Smooth muscle cell of the brain vasculature (primary cell): ENCODE measurements at places on chromosomes 5 and 9.

GRCh38 chr9:76609285-76610010 lies 150.5 kb downstream of the GCNT1 start:
- DNase-seq, result no peak

- DNase-seq, result no peak
These were observed 48.1 kb upstream of the OLFM1 start for GRCh38 chr9:135039266-135039870.

DNA sequence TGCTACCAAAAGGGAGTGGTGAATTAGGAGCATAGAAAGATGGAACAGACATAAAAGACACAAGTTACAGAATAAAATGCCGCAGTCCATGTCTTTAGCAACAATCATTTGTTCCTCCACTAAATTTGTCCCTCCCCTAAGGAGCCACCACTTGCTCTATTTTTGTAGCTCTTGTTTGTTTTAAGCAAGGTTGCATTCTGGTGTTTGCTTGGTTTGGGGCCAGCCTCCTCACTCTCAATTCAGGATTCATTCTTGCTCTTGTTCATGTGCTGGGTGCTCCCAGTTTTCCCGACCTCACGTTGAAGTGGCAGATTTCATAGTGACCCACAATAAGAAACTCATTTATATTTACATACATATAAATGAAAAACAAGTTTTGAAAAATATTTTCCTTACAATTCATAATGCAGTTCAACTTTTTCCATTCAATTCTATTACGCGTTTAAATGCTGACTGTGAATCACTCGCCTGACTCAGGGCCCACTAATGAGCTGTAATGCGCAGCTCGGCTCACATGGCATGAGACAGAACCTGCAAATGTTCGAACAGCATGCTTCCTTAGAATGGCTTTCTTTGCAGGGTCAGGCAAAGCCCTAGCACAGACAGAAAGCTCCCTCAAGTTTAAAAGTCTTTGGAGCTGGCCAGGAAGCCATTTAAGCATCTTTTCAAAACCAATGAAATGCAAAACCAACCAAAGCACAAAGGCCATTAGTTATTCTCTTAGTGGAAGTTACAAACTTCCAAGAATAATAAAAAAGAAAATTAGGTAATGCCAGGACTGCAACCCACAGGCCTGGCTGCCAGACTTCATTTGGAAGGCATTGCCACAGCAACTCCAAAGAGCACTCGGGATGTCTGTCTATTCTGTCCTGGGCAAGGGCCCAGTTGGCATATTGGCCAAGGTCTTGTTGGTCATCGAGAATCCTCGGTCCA lies 41.7 kb downstream of the RETREG1 start:
- DNase-seq, result peak; percentile 12

DNA sequence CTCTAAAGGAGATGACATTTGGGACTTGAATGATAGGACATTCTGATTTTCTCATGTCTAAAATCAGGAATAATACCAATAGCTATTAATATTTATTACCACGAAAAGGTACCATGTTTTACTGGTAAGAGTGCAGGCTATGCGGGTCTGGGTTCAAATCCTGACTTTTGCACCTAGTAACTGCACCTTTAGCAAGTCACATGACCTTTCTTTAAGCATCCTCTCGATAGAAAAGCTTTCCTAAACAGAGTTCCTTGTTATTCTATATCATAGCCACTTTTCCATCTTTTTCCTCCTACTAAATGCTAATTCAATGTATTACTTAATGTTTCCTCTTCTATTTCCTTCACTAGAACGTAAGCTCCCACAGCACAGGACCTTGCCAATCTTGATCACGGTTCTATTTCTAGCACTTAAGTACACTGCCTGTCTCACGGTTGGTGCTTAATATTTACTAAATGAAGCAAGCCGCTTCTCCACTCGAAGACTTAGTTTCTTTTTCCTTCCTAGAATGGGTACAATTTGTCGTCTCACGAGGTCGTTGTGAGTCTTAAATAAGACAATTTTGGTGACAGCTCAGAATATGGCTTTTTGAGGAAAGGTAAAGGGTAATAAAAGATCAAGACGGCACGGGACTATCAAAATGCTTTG lies 816 bp downstream of the RBM18 start:
- DNase-seq, result no peak

DNA sequence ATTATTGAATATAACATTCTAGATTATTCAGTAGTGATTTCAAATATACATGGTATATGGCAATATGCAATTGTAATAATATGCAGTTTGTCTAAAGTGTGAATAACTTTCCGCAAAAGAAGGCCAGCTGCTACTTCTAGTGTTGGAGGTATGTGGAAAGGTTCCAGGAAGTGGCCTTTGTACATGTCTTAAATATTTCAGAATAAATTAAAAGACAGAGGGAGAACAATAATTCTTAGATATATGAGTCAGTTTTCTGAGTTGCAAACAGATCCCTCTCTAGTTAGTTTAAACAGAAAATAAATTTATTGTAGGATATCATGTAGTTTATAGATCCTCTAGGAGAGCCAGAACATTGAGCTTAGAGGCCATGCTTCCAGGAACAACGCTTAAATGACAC lies 210.8 kb upstream of the ELL2 start:
- DNase-seq, result no peak

DNA sequence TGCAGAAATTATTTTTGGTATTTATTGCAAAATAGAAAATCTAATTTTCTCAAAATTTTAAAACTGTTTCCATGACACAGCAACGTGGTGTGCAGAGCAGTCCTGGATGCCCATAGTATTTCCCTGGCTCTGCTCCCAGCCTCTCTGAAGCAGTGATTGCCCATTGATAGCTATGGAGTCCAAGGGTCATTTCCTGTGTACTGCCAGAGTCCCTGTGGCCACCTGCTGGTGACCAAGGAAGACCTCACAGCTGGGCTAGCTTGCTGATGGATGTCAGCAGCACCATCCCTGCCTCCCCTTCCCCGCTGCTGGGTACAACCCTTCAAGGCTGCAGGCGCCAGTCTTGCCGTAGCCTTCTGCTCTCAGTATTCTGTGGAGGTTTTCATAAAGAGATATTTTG lies 184.1 kb downstream of the DIRAS2 start:
- DNase-seq, result no peak

DNA sequence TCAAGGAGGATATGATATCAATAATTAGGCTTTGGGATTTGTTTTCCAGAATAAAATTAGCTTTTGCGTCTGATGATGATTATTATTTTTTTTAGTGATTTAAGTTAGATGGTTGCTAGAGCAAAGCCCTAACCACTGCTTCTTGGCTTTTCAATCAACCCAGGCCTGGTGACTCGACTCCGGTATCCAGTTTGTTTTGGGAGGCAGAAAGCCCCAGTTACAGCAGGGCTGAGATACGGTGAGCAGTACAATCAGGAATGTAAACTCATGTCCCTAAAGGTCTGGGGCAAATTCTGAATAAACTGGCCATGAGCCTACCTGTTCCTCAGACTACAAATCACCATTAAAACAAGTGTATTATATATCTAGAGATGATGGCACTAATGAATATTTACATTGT lies 24.4 kb upstream of the CYFIP2 start:
- no peak for DNase-seq

DNA sequence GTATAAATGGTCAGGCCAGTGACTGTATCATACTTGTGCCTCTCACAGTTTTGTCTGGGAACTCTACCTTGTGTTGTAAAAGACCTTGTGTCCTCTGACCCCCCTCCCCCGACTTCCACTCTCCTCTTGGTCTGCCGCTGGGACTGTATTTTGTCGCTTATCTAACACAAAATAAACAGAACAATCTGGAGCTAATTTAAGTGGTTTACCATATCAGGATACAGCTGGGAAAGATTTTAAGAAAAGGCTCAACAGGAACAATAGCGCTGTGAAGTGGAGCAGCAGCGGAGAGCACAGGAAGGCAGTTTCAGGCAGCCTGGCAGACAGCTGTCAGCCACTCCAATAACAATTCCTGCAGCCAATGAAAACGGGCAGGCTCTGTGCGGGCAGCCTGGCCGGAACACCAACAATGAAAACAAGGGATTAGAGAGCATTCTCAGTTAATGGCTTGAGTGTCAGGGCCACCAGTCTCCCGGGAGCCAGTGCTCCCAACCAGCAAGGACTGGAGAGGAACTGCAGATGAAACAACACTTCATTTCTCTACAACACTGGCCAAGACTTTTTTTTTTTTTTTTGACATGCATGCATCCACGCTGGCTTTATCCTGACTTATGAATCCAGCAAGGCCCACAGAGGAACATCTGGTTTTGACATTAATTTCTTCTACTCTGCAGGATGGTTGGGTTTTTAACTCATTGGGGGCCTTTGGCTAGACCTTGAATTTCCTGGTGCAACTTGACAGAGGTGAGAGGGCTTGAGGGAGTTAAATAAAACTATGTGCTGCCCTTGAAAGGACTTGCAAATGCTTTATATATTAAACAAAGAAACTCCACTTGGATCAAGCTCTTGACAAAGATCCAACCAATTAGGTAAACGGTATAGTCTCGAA lies 76.7 kb downstream of the ARSB start:
- peak; percentile 51 for DNase-seq

- DNase-seq, result no peak
These were observed 313.5 kb downstream of the TLE4 start for GRCh38 chr9:79885093-79885857.

DNA sequence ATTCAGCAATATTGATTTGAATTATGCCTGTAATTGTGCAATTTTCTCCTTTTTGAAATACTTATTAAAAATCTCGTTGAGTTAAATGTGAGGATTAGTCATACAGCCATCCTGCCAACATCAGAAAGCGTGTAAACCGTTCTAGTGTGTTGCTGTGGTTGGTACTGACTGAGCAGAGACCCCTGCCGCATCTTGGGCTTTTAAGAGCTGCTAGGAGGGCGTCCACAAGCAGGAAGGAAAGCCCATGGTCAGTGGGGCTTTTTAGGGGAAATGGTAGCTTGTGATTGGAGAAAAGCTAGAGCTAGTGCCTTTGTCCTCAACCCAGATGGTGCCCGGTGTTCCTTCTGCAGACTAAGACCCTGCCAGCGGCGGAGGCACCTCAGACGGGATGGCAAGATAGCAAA lies 1.3 kb downstream of the SDHA start:
- no peak for DNase-seq

DNA sequence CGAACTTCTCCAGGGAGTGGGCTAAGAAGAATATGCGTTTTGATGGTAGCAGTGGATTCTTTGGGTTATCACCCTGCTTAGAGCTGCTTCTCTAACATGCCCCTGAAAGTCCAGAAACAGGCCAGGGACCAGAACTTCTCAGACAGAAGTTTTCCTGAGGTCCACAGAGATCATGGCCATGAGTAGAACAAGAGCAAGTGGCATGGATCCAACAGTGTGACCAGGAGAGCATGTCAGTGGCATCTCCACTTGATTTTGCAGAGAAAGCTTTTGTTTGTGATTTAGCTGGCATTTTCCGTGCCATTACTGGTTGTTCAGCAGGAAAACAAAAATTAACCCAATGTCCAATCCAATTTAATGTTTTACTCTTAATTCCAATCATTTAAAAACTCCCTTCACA lies 298.5 kb upstream of the CD180 start:
- DNase-seq, result no peak

GRCh38 chr5:98275980-98276379 lies 497.5 kb upstream of the RGMB start:
- DNase-seq, result no peak

DNA sequence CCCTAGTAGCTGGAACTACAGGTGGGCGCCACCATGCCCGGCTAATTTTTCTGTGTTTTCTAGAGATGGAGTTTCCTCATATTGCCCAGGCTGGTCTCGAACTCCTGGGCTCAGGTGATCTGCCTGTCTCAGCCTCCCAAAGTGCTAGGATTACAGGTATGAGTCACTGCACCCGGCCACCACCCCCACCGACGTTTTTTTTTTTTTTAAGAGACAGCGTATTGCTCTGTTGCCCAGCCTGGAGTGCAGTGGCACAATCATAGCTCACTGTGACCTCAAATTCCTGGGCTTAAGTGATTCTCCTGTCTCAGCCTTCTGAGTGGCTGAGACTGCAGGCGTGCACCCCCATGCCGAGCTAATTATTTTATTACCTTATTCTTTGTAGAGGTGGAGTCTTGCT lies 38.2 kb downstream of the WDR70 start:
- no peak for DNase-seq

DNA sequence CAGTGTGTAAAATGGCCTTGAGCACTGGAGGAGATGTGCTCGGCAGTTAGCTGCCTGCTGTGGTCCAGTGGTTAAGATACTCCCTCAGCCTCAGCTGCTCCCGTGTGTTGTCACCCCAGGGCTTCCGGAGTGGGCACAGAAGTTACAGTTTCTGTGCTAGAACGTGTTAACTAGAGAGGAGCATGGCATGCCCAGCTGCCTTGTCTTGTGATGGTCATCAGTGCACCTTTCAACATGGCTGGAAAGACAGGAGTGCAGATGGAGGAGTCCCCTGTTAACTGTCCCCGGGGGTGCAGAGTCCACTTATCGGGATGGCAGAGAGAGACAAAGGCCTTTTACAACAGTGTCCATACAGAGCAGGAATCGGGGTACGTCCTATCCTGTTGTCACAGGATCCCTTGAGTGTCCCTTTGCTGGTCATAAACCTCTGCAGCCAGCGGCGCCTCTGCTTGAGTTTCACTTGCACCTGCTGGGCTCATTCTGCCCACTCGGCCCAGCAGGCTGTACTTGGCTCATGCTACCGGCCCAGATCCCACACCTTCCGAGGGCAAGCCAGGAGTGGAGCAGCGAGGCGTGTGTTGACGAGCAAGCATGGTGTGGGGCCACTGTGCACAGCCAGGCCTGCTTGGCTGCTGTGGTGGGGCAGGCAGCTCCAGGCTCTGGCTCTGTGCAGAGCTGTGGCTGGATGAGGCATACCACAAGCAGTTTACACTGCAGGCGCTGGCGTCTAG lies 112.6 kb downstream of the EHMT1 start:
- no peak for DNase-seq

GRCh38 chr5:81105261-81105877 lies 127.8 kb upstream of the CKMT2 start:
- DNase-seq, result no peak

- DNase-seq, result no peak
These were observed 11.6 kb downstream of the ABL1 start for GRCh38 chr9:130846487-130847305.

GRCh38 chr5:93163010-93163663 lies 417.9 kb downstream of the NR2F1-AS1 start:
- DNase-seq, result peak; percentile 69

DNA sequence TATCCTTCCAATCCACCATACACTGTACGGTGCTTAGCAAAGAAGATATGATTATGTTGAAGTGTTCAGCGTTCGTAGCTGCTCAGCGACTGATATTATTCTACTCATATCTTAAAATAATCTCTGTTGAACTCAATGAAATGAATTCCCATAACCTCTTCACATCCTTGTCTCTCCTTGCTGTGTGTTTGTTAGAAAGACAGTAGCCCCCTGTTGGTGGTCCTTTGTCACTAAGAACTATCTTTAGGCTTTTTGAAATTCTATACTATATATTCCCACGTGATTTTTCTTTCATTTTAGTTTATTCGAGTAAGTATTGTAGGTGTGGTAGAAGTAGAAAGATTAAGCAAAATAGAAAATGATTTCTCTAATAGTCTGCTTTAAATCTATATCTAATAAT lies 762.8 kb upstream of the WWC1 start:
- no peak for DNase-seq

DNA sequence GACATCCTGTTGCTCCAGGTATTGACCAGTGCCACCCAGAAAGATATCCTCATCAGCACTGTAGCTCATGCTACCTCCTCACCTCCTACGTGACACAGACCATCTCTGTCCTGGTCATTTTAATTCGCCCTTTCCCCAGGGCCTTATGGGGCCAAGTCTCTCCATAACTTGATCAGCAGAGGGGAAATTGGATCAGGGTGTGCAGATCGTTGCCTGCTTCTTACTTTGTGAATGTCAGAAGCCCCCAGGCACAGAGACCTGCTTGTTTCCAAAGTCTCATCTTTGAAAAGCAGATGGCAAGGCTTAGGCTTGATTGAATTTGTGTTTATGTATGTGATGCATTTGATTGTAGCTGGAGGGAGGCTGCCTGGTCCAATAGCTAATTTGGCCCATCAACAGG lies 8.8 kb upstream of the DBH start:
- no peak for DNase-seq
